Effector CD4-positive, alpha-beta T cell (primary cell): ENCODE measurements at places on chromosomes 11 and 22.

DNA sequence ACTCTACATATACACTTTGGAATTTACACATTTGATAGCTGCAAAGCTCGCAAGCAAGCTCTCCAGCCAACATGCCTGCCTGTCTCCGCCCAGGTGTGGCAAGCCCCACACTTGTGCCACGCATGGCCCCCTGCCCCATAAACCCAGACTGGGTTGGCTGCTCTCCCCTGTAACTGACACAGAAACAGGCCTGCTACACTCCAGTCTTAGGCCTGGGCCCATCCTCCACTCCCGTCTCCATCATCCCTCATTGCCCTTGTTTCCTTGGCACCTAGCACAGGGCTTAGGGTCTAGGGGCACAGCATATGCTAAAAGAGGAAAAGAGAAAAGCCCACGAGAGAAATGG, 41.4 kb downstream of the PACSIN2 start:
- DNase-seq, result no peak

- no peak for DNase-seq
Observed at GRCh38 chr11:9247863-9248262, 17.3 kb downstream of the DENND5A start.

DNA sequence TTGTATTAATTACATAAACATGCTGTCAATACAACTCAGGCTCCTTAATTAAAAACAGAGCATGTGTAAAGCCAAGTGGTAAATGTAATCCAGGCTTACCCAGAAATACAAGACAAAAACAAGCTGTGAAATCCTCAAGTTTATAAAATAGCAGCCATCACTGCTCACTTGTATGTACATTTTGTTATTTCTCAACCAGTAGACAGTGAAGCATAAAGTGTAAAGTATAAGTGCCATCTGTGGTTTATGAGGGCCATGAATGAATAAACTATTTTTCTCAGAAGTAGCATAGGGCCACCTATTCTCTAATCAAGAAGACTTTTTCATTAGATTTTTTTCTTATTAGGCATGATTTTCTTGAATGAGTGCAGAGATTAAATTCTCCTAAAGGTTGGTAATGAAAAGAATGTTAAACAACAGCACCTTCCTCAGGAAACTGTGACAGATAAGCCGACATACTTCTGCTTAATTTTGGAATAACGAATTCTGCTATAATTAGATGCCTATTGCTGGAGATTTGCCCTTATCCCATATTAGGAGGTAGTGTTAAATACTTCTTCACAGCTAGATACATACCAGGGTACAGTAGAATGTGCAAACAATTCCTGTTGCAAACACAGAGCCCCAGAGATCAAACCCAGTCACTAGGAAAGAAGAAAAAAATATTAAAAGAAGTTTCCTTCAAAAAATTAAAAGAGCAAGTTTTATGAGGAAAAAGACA, 13.0 kb downstream of the SLC5A12 start:
- no peak for DNase-seq

- no peak for DNase-seq
Observed at GRCh38 chr11:112999520-112999919, 38.3 kb downstream of the NCAM1 start.

DNA sequence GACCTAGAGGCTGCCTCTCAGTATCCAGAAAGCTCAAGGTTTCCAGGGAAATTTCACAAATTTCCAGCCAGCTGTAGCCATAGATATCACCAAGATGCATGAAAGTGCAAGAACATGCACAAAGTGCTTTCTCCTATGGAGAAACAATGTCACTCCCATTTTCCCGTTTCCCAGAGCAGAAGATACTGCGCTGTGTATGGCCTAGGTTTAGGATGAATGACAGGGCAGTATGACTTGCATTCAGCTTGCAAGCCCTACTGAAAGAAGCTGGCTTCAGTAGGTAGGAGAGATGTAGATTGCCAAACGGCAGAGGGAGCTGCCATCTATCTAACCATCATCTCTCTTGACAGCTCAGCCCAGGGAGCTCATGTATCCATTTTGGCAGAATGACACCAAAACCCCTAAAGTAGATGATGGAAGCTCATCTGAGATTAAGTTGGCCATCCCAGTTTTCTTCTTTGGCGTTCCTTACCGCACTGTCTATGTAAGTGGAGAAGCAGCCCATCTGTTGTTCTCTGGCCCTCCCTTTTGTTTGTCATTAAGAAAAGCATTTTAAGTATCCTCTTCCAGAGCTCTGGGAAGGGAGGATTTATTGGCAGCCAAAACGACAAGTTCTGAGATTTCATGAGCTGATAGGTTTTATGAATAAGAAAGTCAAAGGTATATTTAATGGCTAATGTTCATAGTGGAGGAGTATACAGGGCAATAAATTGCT, 4.6 kb downstream of the TECTA start:
- no peak for DNase-seq

GRCh38 chr11:126341760-126342161, 13.7 kb upstream of the ST3GAL4 start:
- DNase-seq, result no peak

DNA sequence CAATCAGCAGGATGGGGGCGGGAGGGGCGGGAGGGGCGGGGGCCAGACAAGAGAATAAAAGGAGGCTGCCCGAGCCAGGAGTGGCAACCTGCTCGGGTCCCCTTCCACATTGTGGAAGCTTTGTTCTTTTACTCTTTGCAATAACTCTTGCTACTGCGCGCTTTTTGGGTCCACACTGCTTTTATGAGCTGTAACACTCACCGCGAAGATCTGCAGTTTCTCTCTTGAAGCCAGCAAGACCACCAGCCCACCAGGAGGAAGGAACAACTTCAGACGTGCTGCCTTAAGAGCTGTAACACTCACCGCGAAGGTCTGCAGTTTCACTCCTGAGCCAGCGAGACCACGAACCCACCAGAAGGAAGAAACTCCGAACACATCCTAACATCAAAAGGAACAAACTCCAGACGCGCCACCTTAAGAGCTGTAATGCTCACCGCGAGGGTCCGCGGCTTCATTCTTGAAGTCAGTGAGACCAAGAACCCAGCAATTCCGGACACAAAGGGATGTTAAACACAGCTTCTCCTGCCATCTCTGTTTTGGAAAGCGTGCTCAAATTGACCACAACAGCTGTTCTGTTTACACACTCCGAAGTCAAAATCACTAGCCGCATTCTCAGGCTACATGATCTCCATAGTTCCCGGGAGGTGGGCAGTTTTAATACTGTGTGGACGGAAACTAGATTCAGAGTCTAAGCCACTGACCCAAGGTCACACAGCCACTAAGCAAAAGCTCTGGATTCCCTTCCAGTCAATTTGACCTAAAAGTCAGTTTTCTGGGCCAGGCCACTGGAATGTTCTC, 11.9 kb downstream of the PLAAT2 start:
- DNase-seq, result no peak

DNA sequence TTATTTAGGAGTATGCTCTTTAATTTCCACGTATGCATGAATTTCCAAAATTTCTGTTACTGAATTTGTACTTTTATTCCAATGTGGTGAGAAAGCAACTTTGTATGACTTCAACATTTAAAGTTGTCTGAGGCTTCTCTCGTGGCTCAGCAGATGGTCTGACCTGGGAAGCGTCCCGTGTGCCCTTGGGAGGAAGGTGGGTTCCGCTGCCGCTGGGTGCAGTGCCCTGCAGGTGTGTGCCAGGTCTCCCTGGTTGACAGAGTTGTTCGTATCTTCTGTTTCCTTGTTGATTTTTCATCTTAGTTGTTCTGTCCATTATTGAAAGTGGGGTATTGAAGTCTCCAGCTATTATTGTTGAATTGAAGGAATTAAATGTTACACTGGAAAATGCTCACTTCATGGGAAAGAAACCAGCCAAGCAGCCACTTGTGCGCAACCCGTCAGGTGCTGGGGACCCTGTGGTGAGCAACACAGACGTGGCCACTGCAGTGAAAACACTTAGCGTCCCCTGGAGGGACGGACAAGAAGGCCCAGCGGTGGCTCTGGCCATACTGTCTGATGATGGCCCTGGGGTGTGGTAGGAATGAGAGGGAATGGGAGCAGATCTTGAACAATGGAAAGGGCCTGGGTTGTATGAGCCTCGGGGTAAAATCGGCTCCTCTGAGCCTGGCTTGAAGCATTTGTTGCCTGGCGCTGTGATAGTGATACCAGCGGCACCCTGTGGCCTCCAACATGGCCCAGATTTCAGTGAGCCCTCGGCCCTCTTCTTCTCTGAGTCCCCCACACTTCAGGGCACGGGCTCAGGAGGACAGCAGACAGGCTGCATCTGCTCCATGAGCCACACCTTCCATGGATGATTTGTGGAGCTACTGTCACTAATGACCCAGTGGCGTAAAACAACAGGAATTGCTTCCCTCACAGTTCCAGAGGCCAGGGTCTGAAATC, 31.5 kb upstream of the KRTAP5-7 start:
- no peak for DNase-seq

DNA sequence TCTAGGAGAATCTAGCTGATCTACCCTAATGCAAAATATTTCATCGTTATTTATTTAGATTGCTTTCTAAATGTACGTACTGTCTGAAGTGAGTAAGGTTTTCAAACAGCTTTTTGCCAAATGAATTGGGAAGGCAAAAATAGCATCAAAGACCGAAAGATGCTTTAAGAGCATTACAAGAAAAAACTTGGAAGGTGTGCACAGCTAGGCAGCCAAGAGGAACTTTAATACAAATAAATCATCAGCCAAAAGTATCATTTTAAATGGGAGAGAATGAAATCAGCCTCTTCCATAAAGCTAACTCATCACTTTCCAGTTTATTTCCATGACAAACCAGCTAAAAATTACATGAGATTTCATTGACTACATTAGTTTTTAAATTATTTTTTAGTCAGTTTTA, 30.2 kb upstream of the CFAP300 start:
- no peak for DNase-seq
